ENCODE measurements at places on chromosomes 7 and 10.

DNA sequence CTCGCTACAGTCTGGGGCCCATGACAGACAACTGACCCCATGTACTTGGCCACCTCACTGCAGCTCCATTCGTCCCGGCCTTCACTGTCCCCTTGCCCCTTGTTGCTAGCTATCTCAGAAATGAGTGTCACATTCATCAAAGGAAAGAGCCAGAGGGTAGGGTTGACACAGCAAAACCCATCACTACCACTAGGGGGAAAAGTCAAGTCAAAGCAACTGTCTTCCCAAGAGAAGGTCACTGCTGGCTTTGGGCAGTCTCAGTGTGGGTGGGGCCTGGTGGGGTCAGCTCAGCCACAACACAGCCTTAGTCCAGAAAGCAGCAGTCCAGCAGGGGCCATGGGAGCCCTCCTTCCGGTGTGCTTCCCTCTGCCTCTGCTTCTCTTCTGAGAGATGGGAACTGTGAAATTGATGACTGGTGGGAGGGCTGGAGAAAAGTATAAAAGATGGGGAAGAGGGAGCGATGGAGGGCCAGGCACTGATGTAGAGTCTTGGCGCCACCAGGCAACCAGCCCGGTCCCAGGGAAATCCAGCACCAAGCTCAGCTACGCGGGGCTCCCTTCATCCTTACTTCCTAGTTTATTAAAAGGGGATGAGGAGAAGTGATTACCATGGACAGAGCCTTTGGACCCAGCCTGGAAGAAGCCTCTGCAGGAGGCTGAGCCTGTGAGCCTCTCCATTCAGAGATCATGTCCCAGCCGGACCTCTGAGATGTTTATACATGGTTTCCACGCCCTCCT lies 58.0 kb downstream of the PLXNA4 start:
- DNase-seq = no peak

DNA sequence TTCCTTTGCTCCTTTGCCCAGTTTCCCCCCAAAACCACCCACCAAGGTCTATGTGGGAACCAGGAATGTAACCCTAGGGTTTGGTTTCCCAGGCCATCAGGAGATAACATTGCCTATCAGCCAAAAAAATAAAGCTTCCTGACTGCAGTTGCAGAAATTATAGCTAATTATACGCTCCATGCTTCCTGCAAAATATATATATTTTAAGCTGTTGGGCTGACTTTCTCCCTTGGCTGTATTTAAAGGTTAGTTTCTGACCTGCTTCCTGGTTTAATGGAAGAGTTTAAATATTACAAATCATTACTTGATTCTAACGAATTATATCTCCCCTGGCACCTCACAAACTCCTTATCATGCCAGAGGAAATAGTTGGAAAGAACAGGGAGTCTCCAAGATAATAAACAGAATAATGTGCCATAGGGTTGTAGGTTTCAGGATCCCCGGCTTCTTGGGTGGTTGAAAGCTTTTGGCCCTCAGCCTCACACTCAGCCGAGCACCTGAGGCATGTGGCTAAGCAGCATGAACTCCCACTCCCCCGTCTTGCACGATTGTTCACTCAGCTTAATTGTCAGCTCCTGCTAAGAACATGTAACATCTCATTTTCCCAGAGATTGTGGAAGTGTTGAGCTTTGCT lies 79.9 kb downstream of the FZD1 start:
- no peak for DNase-seq

- DNase-seq = no peak
Observed at GRCh38 chr7:99050971-99051370, 92.9 kb downstream of the SMURF1 start.

GRCh38 chr7:105999256-105999655 lies 36.2 kb downstream of the CDHR3 start:
- DNase-seq = no peak

DNA sequence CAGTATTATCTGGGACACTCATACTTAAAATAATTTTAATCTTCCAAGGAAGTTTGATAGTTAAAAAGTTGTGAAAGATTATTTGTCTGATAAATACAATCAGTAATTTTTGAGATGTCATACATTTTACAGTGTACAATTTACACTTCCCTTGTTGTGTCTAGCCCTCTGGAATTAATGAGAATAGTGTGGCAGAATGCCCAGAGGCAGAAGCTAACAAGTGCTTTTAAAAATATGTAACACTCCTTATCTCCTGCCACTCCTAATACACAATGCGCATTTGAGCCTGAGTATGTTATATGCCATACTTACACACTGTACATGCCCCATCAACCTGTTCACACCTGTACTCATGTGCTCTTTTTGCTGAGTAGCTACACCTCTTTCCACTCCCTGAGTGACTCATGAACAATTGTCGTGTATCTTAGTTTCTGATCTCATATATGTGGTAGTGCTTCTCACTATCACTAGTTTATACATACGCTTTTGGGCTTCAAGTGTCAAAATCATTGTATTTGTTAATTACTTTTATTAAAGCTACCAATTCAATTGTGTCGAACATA lies 106.9 kb upstream of the GNAI1 start:
- no peak for DNase-seq

- DNase-seq = no peak
Observed at GRCh38 chr7:2660359-2661095, 27.5 kb upstream of the AMZ1 start.

- DNase-seq = no peak
Observed at GRCh38 chr7:143361552-143362130, 872 bp downstream of the FAM131B start.

DNA sequence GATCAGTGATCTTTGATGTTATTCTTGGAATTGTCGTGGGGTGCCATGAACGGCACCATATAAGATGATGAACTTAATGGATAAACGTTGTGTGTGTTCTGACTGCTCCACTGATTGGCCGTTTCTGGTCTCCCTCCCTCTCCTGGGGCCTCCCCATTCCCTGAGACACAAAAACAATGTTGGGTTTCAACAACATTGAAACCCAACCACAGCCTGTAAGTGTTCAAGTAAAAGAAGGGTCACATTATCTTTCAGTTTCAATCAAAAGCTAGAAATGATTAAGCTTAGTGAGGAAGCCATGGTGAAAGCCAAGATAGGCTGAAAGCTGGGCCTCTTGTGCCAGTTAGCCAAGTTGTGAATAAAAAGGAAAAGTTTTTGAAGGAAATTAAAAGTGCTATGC lies 19.5 kb downstream of the EN2 start:
- DNase-seq = no peak

DNA sequence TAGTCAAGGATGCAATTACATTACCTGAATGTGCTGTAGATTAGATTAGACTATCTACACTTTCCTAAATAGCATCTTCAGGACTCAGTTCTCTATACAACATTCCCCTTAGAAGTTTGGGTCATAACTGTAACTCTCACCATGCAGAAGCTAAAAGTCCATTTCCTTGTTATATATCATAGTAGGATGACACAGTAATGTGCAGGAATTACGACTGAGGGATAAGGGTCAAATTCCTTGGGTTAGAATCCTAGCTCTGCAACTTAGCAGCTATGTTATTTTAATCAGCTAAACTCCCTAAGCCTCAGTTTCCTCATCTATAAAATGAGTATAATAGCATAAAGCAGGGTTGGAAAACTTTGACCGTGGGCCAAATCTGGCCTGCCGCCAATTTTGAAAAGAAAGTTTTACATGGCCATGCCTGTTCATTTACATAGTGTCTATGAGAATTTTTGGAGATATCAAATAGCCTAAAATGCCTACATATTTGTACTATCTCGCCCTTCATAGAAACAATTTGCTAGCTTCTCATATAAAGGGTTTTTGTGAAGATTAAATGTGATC lies 14.8 kb downstream of the NRCAM start:
- no peak for DNase-seq

DNA sequence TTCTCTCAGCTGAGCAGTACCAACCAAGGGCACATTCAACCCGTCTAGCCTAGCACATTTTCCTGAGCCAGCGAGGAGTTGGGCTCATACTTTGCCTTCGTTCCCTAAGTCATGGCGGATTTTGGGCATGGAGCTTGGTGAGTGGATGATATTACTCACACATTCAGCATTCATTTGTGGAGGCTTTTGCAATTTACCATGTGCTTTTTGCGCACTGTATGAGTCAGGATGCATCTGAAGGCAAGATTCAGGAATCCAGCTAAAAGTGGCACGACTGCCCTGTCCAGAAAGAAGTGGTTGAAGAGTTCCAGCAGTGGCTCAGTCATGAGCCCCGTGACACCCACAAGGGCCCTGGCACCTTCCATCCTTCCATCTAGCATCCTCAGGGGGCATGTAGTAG lies 24.2 kb upstream of the MGMT start:
- no peak for DNase-seq

GRCh38 chr7:20200971-20201370 lies 16.2 kb downstream of the MACC1 start:
- DNase-seq = no peak

DNA sequence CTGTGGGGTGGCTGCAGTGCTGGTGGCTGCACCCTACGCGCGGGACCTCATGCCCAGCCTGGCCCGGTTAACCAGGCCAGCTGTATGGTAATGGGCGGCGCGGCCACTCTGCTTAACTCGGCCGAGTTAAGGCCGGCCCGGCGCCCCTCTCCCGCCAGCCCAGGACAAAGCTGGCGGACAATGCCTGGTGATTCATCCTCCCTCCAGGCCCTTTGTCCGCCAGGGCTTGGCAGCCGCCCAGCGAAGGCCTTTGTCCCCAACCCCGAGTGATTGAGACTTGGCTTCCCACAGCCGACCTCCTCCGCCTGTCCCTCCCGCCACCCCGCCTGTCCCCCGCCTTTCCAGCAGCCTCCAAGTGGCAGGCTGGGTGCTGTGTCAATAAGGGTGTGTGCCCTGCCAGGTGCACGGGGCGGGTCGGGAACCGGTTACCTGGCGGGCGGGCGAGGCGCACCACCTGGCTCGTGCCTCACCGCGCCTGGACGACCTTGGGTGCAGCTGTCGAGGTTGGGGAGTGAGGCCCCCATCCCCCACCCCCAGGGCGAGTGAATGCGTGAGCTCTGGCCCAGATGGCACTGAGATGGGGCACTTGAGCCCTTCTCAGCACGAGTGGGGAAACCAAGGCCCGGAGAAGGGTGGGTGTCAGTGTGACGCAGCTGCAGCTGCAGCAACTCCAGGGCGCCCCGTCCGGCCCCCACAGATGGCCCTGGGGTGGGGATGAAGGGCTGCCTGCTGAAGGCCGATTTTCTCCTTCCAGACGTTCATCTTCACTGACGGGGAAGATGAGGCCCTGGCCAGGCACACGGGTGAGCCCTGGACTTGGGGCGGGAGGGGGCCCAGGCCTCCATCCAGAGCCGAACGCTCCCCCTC lies 4.6 kb downstream of the LFNG start:
- no peak for DNase-seq

- DNase-seq = no peak
Observed at GRCh38 chr10:76049581-76050290, 618.3 kb downstream of the LRMDA start.

DNA sequence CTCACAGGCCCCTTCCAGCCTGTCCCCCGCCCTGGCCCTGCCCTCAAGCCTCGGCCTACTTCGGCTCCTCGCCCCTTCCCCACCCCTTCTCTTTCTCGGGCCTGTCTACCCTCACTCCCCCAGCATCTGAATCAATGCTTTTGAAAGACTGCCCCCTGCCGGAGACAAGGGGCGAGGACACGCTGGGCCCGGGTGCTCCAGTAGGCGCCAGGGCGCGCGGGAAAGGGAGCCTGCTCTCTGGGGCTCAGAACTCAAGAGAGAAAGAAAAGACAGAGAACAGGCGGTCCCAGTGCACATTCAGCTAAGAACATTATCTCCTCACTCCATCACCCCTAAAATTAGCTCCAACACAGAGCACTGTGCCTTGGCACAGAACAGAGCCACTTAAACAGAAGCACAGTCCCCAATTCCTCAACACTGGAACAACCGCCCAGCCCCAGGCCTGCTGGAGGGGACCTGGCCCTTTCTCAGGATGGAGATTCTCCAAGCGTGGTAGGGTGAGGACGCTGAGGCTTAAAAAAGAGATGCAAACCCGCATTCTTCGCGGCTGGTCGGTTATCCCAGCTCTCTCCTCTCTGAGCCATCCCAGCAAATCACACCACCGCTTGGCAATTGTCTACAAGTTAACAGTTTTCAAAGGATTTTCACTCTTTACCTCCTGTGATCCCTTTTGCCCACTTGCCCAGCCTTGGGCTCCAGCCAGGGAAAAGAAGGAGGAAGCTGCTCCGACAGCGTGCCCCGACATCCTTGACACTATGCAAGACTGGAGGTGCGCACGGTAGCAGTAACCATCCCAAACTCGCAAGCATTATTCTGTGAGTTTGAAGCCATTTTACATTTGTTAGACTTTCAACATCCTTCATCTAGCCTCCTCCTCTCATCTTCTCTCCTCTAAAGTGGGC lies 2.1 kb downstream of the GIGYF1 start:
- DNase-seq = peak; percentile 81

- DNase-seq = no peak
Observed at GRCh38 chr10:102465466-102465865, 14.1 kb upstream of the C10orf95 start.

GRCh38 chr7:132321387-132321786 lies 254.9 kb downstream of the PLXNA4 start:
- DNase-seq = no peak

- no peak for DNase-seq
Observed at GRCh38 chr7:74395745-74396311, 57.9 kb upstream of the GTF2IRD1 start.

DNA sequence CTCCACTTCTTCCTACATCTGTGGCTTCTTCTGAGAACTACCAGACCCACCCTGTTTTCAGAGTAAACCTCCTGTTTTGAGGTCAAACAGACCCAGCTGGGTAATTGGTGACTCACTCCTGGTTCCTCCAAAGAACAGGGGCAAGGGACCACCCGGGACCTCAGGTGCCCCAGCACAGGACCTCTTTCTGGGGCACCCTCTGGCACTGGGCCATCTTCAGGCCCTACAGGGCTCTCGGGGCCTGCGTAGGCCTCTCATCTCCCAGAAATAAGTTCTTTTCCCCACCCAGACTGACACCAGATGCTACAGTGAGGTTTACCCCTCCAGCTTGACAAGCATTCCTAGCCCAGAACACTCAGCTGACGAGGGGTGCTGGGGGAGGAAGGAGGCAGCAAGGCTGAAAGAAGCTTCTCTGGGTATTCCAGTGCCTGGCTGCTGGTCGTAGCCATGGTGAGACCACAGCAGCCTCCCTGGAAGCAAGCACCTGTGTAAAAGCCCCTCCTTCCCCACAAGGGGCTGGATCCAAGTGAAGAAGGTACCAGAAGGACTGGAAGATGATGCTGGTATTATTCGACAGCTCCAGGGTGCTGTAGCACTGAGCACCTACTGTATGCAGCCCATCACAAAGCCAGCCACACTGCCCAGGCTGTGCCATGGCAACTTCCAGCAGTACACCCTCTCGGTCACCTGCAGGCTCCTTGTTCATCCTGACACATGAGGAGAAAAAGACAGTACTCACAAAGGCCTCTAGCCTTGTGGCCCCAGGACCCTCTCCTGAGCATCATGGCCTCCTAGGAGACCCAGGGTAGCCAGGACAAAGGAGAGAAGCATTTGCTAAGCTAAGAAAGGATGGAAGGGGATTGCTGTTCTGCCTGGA lies 47.4 kb downstream of the ALOX5 start:
- peak; percentile 17 for DNase-seq

Measured in effector memory CD8-positive, alpha-beta T cell (primary cell).